Fibroblast of the aortic adventitia (primary cell): ENCODE measurements at places on chromosomes 2 and 18. TPM values are rescaled to one million over a fixed set of nuclear protein-coding genes. Genes with fewer than 3 reads are reported as not detected.

DNA sequence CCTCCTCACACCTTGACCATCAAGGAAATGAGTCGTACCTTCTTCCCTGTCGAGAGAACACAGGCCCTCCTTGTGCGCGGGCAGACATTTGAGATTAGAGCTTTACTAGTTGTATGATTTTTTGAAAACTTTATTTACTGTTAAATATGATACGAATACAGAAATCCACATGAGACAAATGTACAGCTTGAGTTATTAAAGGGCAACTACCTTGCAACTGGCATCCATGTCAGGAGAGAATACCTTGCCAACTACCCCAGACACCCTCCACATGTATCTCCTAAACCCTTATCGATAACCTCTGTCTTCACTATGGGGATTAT, 28.3 kb downstream of the KLHL23 start:
- no peak for DNase-seq

Gene KCNK3
- 2.3 TPM in 1 of 2 replicates, not detected in the other for total RNA-seq

DNA sequence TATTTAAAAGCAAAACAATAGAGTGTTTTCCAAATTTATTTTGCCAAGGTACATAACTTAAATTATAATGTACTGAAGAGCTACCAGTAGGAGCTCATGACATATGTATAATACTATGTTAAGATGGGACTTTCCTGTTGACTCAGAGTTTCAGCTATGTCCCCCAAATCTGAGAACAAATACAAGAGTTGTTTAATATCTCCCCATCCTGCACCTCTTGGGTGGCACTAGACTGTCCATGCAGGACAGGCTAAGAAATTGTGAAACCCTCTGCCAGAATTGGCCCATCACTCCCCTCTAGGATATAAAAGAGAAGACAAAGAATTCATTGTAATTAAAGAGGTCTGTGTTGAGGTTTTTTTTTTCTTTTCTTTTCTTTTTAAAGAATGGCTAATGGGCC, 21.7 kb upstream of the CTAGE1 start:
- DNase-seq, result peak; percentile 32

Gene TTN
- total RNA-seq, result 0.16 and 5.5 TPM in 2 replicates

DNA sequence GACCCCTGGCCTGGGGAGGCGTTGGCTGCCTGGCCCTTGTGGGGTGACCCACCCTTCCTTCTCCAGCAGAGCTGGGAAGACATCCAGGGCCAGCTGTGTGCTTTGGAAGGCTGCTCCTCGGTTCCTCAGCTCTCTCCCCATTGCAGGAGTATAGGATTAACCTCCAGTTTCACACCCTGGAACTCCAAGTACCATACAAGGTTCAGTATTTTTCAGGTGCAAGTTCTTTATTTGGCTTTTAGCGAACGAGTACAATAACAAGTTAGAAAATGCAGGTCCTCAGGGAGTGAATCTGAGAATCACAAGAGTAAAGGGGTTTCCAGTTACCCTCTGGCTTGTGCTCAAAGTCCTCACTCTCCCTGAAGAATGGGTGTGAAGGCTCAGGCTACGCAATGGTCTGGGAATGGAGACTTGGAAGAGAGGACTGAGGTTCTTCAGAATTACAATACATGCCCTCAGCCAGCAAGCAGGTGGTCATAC, 101.2 kb downstream of the APOB start:
- DNase-seq, result no peak

DNA sequence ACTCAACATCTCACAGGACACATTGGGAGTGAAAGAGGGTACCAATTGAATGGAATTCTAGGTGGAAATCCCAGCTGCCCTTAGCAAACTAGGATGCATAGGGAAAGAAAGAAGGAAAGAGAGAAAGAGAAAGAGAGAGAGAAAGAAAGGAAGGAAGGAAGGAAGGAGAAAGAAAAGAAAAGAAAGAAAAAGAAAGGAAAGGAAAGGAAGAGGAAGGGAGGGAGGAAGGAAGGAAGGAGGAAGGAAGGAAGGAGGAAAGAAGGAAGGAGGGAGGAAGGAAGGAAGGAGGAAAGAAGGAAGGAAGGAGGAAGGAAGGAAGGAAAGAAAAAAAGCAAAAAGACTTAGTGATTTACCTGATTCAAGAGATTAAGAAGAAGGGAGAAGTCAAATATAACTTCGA, 143.9 kb downstream of the SS18 start:
- no peak for DNase-seq

- peak; percentile 36 for DNase-seq
Measured at GRCh38 chr2:69667805-69668382, 24.4 kb upstream of the AAK1 start.

GRCh38 chr18:43278355-43278754, 1.1 kb upstream of the SYT4 start:
- no peak for DNase-seq

Gene REG3A
- not detected in 2 replicates for total RNA-seq

Gene ALK
- total RNA-seq, result 0.27 and 0.82 TPM in 2 replicates

- DNase-seq, result no peak
Measured at GRCh38 chr2:158731386-158731785, 63.7 kb upstream of the DAPL1 start.

DNA sequence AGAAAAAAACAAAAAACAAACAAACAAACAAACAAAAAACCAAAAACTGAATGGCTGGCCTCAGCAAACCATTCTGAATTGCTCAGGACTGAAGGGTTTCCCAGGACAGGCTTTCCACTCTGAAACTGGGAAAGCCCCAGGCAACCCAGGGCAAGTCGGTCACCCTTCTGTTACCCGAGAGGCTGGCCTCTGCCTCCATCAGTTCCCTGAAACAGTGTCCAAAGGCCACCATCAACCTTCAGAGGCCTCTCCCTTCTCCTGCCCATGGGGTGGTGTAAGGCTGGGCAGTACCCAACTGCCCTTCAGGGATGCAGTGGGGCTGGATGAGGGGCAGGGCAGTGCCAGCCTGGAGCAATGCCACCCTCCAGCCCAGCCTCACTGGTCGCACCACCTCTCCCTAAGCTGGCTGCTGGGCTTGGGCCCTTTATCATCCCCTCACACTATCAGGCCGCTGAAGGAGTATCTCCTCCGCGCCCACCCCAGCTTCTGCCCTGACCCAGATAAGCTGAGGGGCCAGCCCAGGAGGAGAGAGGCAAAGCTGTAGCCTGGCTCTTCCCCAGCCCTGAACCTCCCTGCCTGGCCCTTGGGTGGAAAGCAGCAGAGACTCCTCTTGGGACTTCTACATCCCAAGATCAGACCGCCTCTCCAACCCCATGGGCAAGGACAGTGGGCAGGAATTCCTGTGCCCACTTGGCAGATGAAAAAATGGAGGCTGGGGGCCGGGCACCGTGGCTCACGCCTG, 35.9 kb downstream of the ZFP36L2 start:
- no peak for DNase-seq

Gene ITGB6
- under 0.01 TPM in 1 of 2 replicates, not detected in the other for total RNA-seq

Gene TMEM198
- 1.1 and 2.8 TPM in 2 replicates for total RNA-seq

Gene FAP
- total RNA-seq, result 150 and 228 TPM in 2 replicates

- DNase-seq, result no peak
Measured at GRCh38 chr2:156396126-156396525, 40.1 kb upstream of the GPD2 start.

- DNase-seq, result no peak
Measured at GRCh38 chr2:157236404-157236803, 21.1 kb upstream of the GALNT5 start.

DNA sequence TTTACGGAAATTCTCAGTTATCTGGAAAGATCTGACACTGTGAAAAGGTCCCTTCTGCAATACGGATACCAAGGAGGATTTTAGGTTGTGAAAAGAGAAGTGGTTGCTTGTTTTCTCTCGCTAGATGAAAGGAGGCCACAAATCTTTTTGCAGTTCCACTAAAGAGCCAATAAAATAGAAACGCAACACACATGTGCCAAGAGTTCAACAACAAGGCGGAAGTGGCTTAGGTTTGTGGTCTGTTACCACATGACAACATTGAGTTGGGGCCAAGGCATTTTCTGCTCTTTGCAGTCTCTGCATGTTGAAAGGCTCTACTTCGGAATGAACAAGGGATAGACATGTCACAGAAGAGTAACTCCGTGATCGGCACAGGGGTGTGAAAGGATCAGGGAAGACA, 115.7 kb upstream of the OSR1 start:
- no peak for DNase-seq

DNA sequence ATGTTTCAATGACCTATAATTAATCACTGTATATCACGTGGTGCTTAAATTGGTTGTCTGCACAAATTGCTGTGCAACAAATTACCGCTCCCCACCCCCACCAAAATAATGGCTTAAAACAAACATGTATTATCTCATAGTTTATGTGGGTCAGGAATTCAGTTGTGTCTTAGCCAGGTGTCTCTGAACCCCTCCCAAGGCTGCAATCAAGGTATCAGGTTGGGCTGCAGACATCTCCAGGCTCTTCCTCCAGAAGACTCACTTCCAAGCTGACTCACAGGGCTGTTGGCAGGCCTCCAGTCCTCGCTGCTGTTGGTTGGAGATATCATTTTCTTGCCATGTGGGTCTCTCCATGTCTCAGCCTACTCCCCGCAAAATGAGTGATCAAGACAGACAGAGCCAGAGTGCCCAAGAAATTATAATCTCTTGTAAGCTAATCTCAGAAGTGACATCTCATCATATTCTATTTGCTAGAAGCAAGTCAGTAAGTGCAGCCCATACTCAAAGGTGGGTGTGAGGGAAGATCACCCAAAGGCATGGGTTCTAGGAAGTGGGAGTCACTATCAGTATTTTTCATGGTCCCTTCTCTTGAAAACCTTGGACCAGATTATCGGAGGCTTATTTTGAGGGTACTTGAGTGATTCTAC, 38.4 kb downstream of the SPC25 start:
- peak; percentile 65 for DNase-seq

DNA sequence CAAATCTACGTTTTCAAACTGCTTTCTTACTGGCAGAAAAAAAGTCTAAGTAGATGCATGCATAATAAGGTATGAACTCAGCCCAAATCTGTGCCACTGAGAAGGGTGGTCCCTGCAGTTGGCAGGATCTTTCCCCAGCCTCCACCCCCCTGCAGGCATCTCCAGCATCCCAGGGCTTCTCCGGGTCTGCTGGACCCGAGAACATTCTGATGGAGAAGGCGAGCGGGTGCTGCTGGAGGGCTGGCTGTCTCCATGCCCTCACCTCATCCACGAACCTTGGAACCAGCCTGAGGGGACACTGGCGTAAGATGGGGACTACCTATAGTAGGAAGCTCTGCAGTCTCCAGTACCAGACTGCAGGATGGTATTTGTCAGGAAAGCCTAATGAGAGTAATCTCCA, 198.9 kb downstream of the HDAC4 start:
- DNase-seq, result no peak

Gene PRSS56
- total RNA-seq, result not detected in 2 replicates

- no peak for DNase-seq
Measured at GRCh38 chr2:214630402-214631045, 179.0 kb downstream of the BARD1 start.

- no peak for DNase-seq
Measured at GRCh38 chr2:220555961-220556630, 928.7 kb downstream of the SLC4A3 start.

Gene APCDD1
- 0.09 TPM in 1 of 2 replicates, not detected in the other for total RNA-seq

Gene TRAK2
- 22.7 and 74.7 TPM in 2 replicates for total RNA-seq

Gene BMPR2
- total RNA-seq, result 18.7 and 50.6 TPM in 2 replicates

DNA sequence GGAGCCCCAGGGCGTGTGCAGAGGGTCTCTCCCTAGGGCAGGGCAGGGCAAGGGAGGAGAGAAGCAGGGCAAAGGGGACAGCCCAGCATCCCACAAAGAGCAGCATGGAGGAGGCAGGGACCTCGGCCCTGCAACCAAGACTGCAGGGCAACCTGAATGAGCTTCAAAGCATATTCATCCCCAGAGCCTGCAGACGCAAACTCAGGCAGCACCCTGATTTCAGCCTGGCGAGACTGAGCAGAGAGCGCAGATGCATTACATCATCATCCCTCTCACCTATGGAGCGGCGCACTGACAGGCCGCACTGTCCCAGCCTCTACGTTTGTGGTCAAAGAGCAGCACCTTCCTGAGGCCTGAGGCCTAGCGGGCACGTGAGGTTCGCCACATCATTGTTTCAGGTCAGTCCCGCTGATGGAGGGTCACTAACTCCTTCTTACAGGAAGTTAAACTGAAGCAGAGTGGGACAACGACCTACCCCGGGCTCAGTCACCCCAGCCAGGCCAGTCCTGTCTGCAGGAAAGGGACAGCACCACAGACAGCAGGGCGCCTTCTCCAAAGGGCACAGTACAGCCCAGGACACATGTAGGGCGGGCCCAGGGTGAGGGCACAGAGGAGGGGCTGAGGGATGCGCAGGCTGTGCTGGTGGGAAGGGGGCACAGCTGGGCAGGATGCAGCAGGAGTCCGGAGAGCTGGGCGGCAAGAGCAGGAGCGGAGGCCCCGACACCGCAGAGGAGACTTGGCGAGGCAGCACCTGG, 67.2 kb upstream of the RAB6C start:
- DNase-seq, result no peak

GRCh38 chr18:29436459-29436858, 1259.5 kb upstream of the CDH2 start:
- DNase-seq, result no peak

- no peak for DNase-seq
Measured at GRCh38 chr2:185921048-185921756, 182.6 kb downstream of the FSIP2 start.

Gene ASXL3
- total RNA-seq, result 0.54 TPM in 1 of 2 replicates, not detected in the other

- no peak for DNase-seq
Measured at GRCh38 chr2:33220533-33220932, 255.9 kb upstream of the RASGRP3 start.

- DNase-seq, result no peak
Measured at GRCh38 chr2:15687720-15688119, 96.1 kb downstream of the DDX1 start.

GRCh38 chr2:136452528-136452927, 312.8 kb upstream of the THSD7B start:
- DNase-seq, result no peak

DNA sequence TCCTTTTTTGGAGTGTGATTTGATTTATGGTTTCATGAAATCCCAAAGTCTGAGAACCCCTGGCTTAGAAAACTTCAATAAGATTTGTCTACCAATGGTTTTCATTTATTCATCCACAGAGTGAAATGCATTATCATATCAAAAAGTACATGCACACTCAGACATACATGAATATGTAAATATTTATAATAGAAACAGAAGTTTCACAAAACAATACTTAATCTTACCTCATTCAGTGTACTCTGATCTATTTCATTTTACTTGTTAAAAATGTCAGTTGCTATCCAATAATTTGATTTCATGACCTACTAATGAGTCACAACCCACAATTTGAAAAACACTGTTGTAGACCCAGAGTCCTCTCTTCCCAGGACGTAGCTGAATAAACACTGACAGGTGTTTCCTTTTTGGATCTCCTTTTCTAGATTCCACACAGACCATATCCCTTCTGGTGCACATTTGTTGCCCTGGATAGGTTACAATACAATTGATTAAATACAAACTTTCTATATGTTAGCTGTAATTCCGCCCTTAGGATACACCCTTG, 10.4 kb upstream of the CAVIN2 start:
- DNase-seq, result peak; percentile 54
